ENCODE measurements at places on chromosomes 4 and X.
A peak's percentile ranks its signal among the peaks of the same experiment; 100 is the strongest.

DNA sequence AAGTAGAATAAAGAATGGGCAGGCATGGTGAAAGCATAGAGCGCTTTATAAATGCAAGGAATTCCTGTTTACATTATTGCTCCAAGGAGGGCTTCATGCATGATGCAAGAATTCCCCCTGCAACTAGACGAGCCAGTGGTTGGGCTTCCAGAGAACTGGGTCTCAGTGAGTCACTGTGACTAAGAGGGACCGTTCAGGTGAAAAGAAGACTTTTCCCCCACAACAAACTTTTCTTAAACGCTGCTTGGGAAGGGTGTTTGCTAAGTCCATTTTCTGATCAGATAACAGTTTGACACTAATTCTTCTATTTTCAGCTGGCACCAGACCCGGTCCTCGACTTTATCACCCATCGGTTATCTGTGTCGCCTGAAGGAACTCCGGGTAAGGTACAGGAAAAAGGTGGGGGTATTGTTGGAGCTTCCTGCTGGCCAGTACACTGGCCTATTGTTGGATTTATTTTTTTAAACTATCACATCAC lies 40.1 kb downstream of the LDB2 start:
- DNase-seq = no peak

GRCh38 chr4:188198982-188199792 lies 59.9 kb downstream of the TRIML1 start:
- DNase-seq = no peak

- DNase-seq = no peak
Observed at GRCh38 chr4:19580095-19580494, 671.6 kb upstream of the SLIT2 start.

GRCh38 chrX:153596981-153597750 lies 1.8 kb downstream of the CCNQ start:
- no peak for DNase-seq

DNA sequence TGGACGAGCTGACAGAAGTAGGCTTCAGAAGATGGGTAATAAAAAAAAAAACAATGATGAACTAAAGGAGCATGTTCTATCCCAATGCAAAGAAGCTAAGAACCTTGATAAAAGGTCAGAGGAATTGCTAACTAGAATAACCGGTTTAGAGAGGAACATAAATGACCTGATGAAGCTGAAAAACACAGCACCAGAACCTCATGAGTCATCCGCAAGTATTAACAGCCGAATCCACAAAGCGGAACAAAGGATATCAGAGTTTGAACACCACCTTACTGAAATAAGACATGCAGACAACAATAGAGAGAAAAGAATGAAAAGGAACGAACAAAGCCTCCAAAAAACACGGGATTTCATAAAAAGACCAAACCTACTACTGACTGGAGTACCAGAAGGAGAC lies 10.5 kb downstream of the NELFA start:
- no peak for DNase-seq

- DNase-seq = no peak
Observed at GRCh38 chrX:148771440-148771839, 271.0 kb downstream of the AFF2 start.

DNA sequence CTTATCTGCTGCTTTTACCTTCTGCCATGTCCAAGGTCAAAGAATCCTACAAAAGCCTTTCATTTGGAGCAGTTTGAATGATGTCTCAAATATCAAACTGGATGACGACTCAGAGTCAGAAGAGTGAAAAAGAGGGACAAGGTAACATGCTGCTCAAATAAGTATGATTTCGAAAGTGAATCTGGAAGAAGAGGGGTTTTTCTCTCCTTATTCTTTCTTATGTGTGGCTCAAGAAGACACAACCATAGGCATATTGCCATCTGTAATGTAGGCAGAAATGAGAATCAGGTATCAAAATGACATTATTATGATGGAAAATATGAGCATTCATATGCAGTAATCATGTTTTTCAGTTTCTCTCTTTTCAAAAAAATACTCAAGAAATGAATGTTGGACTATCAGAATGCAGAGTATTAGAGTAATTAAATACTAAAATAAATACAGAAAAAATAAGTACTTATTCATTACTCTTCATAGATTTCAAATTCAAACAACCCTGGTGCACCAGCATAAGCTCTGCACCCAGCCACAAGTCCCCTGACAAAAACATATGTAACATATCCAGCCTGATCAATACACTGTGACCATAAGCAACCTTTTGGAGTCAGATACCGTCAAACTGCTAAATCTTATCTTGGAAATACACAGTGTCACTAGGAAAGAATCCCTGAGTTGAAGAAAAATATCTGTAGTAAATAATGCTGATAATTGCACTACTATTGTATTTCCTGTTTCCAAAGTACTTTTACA lies 468.6 kb downstream of the INPP4B start:
- no peak for DNase-seq

DNA sequence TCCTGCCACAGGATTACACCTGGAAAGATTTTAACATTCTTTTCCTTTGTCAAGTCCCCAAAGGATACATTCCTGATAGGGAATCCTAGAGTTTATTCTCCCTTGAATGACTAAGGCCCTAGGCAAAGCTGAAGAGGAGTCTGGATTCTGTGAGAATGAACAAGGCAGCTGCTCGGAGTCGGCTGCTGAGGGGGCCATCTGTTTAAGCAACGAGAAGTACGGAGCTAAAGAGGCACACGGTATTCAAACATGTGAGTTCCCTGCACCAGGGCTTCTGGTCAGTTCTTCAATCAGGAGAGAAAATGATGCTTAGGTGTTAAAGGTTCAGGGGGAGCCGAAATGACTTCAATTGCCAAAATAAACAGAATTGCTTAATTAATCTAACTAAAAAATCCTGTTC lies 97.6 kb downstream of the MGST2 start:
- no peak for DNase-seq

DNA sequence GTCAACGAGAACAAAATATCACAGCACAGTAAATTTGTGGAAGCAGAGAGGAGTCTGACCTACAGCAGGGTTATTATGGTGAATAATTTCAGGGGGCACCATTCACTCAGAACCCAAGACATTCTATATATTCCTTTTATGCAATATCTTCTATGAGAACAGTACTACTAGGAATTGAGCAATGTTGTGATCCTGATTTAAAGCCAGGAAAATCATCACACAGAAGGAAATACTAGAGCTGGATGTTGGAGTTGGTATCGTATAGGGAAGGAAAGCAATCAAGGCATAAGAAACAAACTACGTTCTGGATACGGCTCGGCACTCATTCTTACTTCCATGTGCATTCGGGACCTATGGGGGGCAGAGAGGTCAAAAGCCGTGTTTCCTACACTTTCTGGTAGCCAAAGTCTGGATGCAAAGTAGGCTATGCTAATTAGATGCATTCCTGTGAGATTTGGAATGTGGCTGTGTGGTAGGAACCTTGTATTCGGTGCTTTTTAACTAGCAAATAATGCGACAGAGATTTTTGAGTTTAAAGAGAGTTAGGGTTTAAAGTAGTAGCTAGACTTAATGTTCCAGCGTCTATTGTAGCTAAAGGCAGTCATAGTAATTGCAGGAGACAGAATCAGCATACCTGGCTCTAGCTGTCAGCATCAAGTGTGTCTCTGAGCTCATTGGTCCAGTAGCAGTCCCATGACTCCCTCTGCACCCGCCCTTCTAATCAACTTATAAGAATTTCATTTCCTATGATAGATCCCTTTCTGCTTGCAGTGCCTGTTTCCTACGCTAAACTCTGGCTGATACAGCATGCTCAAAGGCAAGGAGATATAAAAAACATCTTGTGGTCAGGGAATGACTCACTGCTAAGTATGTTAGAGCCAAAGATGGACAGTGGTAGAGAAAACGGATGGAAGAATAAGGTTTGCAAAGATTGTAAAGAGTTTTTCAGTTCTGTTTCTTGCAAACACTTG lies 43.3 kb upstream of the PDGFC start:
- DNase-seq = no peak

DNA sequence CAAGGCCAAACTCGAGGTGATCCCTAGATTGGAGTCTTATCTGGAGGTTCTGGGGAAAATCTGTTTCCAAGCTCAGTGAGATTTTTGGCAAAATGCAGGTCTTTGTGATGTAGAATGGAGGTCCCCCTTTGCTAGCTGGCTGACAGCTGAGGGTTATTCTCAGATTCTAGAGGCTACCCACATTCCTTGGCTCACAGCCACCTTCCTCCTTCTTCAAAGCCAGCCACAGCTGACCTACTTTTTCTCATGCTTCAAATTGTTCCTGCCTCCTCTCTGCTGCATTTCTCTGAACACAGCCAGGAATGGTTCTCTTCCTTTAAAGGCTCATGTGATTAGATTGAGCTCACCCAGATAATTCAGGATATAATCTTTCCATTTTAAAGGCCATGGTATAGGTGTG lies 86.9 kb downstream of the VCX3A start:
- no peak for DNase-seq

- DNase-seq = no peak
Observed at GRCh38 chr4:4524364-4524763, 17.5 kb downstream of the STX18 start.

DNA sequence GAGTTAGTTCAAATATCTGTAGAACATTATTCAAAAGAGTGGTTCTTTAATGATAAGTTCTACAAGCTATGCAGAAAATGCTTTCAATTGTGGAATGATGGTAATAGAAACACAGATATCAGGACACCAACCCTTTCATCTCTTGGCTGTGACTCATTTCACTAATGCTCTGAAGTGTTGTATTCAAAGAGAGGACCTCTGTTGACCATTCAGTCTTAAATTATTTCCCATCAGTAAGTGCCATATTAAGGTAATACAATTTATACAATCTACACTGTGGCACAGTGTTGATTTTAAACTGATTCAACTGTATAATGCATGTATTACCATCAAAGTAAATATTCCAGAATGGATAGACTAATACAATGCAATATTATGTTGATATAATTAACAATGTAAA lies 289.0 kb upstream of the ADGRL3 start:
- no peak for DNase-seq

GRCh38 chr4:42281324-42282020 lies 115.8 kb upstream of the SHISA3 start:
- no peak for DNase-seq

DNA sequence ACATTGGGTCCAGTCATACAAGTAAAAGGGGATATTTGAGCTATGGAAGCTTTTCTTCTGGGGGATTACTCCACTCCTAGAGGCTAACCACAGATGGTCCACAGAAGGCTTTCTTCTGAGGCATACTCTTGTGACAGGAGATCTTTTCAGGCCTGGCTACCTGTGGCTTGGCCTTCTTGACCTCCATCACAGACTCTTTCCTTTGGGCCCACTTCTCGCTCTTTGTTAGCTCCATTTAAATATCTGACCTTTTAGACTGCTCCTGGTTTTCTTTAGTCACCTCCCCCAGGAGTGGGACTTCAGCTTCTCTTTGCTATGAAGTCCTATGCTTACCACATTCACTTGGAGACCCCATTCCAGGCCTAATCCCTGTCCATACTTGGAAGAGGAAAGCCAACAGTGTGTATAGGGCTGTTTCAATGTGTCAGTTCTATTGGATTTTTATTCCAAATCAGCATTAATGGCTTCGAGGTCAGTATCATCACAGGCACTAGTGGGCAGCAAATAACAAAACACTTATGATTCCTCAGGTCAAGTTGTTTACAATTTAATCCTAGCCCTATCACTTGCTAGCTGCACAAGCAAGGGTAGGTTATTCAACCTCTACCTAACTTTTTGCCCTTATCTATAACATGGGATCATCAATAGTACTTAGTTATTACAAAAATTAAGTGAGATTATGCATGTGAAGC lies 26.3 kb downstream of the GPC3 start:
- DNase-seq = no peak

DNA sequence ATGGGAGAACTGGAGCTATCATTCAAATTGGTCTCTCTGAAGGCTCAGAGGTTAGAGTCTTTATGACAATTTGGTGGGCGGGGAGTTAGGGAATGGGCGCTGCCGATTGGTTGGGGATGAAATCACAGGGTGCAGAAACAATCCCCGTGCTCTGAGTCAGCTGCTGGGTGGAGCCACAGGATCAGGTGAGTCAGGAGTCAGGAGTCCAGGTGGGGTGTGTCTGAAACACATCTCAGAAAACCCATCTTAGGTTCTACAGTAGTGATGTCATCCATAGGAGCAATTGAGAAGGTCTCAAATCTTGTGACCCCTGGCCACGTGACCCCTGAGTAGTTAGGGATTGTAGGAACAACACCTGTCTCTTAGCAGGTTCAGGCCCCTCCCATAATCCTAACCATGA lies 41.6 kb upstream of the TLR3 start:
- peak; percentile 79 for DNase-seq

- DNase-seq = no peak
Observed at GRCh38 chr4:142547974-142548373, 298.1 kb downstream of the INPP4B start.

GRCh38 chrX:130106071-130106470 lies 4.2 kb downstream of the ELF4 start:
- DNase-seq = no peak

- no peak for DNase-seq
Observed at GRCh38 chr4:13905543-13905942, 278.0 kb upstream of the BOD1L1 start.

DNA sequence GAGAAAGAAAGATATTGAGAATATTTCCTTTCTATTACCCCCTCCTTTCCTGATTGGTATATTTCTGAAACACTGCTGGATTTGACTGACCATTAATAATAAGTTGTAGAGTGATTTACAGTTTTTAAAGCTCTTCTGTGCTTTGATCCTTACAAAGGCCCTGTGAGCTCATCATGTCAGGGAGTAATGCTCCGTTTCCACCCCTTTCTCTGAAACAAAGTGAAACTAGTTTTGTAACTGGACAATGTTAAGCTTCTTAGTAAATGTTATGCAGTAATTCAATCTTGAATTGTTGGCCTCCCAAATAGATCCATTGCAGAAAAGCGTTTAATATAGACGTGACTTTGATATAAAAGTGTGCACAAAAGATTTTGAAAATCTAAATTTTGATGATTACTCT lies 190.1 kb upstream of the GNPDA2 start:
- DNase-seq = no peak

GRCh38 chrX:1529328-1529727 lies 7.7 kb downstream of the P2RY8 start:
- no peak for DNase-seq

- DNase-seq = no peak
Observed at GRCh38 chrX:65932173-65933084, 107.5 kb downstream of the VSIG4 start.

- DNase-seq = no peak
Observed at GRCh38 chr4:88859191-88859812, 161.7 kb upstream of the NAP1L5 start.

GRCh38 chr4:17058536-17058915 lies 160.1 kb upstream of the LDB2 start:
- DNase-seq = no peak

- peak; percentile 26 for DNase-seq
Observed at GRCh38 chr4:1293531-1293941, 3.8 kb downstream of the MAEA start.

DNA sequence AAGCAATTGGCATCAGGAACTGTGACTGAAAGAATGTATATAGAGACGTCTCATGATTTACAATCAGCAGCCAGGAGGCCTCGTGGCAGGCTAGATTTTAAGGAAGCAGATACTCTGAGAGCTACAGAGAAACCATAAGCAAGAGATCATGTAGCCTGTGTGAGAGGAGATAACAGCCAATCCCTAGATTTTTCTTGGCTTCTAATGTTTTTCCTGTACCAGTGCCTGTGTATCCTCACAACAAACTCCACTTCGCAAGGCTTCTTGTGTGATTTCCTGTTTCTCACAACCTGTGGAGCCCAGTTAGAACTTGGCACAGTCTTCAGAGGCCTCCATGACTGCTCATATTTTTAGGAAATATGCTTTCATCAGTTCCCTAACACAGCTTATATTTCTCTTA lies 147.9 kb downstream of the PTCHD1 start:
- DNase-seq = no peak
